ENCODE measurements at places on chromosomes 7 and 10. TPM values are rescaled to one million over a fixed set of nuclear protein-coding genes. Genes with fewer than 3 reads are reported as not detected.
A peak's percentile ranks its signal among the peaks of the same experiment; 100 is the strongest.

DNA sequence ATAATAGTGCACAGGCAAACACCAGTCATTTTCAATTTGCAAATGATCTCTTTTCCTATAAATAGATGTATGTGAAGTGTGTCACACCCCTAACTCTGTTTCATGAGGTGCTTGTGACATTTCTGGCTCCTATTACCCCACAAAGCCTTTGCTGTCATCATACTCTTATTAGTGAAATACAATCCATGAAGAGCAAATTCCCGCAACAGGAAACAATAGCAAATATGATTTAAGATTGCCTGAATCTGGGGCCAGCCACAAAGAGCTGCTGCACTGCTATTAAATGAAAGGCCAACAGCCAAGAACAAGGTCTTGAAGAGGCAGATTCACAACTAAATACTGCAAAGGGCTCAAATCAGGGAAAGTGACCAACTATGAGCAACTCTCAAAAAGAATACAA is 96.3 kb upstream of the CAV2 start:
- no peak overlapping the region for H3K4me3 ChIP-seq
- no peak for DNase-seq
- H3K27me3 ChIP-seq = no peaks in the 10 kb centered on the region
- H3K27ac ChIP-seq = peak overlapping the region; percentile 44
- H3K4me1 ChIP-seq = peaks cover 55% of the 10 kb centered on the region

DNA sequence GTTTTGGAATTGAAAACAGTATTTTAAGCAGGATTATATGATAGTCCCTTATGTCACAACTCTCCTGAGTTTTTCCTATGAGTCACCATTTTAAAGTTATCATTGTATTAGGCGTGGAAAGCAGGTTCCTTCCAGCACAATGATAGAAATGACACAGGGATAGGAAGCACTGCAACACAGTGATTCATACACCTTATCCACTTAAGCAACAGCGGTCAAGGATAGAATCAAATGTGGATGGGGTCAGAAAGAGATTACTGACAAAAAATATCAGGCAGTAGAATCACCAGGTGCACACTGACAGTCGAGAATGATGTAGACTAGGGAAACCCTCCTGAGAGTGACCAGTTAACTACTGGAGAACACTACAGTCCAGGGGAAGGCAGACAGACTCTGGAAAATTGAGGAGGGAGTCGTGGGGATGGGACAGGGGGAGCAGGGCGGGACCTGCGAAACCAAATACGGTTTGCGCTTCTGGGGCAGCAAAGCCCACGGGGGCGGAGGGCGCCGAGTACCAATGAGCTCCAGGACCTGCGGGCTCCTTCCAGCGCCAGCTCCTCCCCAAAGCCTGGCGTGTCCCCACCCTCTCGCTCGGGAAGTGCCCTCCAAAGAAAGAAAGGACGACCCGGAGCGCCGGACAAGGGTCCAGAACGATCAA is 479 bp downstream of the PNPLA8 start:
- H3K27me3 ChIP-seq = no peaks in the 10 kb centered on the region
- no peaks in the 10 kb centered on the region for H3K36me3 ChIP-seq
- H3K4me3 ChIP-seq = peak overlapping the region; percentile 84
- H3K27ac ChIP-seq = peak overlapping the region; percentile 98
- peak; percentile 86 for DNase-seq

Gene CPA1
- total RNA-seq = not detected

DNA sequence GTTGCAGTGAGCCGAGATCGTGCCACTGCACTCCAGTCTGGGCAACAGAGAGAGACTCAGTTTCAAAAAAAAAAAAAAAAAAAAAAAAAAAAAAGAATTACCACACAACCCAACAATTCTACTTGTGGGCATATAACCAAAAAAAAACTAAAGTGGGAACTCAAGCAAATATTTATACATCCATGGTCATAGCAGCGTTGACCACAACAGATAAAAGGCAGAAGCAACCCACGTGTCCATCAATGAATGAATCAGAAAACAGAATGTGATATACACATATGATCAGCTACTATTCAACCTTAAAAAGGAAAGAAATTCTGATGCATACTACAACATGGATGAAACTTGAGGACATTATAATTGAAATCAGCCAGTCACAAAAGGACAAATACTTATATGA is 179.3 kb upstream of the NEBL start:
- H3K4me1 ChIP-seq = peaks cover 16% of the 10 kb centered on the region
- DNase-seq = no peak
- H3K36me3 ChIP-seq = no peaks in the 10 kb centered on the region

DNA sequence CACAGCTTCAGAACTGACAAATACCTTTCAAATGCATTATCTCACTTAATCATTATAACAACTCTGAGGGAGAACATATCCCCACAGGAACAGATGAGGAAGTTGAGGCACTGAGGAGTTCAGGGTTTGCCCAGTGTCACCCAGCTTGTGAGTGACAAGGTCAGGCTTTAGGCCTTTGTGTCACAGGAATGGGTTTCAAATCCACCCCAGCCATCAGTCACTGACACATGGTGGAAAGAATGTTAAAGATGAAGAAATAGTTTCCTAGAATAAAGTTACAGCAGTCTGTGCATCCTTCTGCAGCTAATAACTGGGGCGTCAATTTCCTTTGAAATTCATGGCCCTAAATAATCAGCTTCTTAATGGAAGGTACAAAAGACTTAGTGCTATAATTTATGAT is 37.8 kb downstream of the SGCE start:
- no peak overlapping the region for H3K27ac ChIP-seq
- H3K36me3 ChIP-seq = no peaks in the 10 kb centered on the region
- H3K4me3 ChIP-seq = no peak overlapping the region
- no peak for DNase-seq
- no peaks in the 10 kb centered on the region for H3K27me3 ChIP-seq
- H3K4me1 ChIP-seq = peaks cover 17% of the 10 kb centered on the region

- H3K4me3 ChIP-seq = no peak overlapping the region
- no peak overlapping the region for H3K27ac ChIP-seq
- DNase-seq = no peak
- no peaks in the 10 kb centered on the region for H3K4me1 ChIP-seq
These were observed 211.4 kb upstream of the MDFIC start for GRCh38 chr7:114710499-114710898.

Gene CRYGN
- total RNA-seq = 0.41 TPM

DNA sequence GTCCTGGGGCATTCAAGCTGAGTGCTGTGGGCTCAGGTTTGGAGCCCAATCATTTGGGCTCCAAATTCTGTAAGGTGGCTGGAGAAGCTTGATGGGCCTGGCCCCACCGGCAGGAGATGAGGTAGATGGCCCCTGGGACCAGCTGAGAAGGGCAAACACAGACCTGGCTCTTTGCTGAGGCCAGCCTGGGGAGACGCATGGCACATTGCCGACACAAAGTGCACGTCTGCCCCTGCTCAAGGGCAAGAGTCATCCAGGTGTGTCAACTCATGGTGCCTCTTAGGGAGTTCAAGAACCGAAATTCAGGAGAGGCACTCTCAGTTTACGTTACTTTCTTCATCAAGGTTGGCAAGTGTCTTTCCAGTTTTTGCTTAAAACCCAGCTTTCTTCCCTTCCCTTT is 227.5 kb downstream of the LRMDA start:
- no peaks in the 10 kb centered on the region for H3K27me3 ChIP-seq
- peaks cover 43% of the 10 kb centered on the region for H3K4me1 ChIP-seq
- no peak overlapping the region for H3K4me3 ChIP-seq
- H3K36me3 ChIP-seq = no peaks in the 10 kb centered on the region

GRCh38 chr10:119754085-119754484 is 28.2 kb downstream of the INPP5F start:
- H3K4me1 ChIP-seq = peaks cover 12% of the 10 kb centered on the region
- H3K27ac ChIP-seq = no peak overlapping the region
- peaks cover 6% of the 10 kb centered on the region for H3K36me3 ChIP-seq

- H3K27ac ChIP-seq = peak overlapping the region; percentile 61
- no peaks in the 10 kb centered on the region for H3K36me3 ChIP-seq
- peaks cover 64% of the 10 kb centered on the region for H3K4me1 ChIP-seq
- H3K27me3 ChIP-seq = no peaks in the 10 kb centered on the region
These were observed 35.0 kb downstream of the INPP5A start for GRCh38 chr10:132572545-132572937.

GRCh38 chr10:119849031-119849789 is 23.4 kb downstream of the MCMBP start:
- no peak for DNase-seq
- H3K27me3 ChIP-seq = no peaks in the 10 kb centered on the region
- peaks cover 7% of the 10 kb centered on the region for H3K4me1 ChIP-seq
- H3K4me3 ChIP-seq = no peak overlapping the region
- H3K36me3 ChIP-seq = peaks cover 95% of the 10 kb centered on the region

Gene ARHGAP19
- 4.2 TPM for total RNA-seq

DNA sequence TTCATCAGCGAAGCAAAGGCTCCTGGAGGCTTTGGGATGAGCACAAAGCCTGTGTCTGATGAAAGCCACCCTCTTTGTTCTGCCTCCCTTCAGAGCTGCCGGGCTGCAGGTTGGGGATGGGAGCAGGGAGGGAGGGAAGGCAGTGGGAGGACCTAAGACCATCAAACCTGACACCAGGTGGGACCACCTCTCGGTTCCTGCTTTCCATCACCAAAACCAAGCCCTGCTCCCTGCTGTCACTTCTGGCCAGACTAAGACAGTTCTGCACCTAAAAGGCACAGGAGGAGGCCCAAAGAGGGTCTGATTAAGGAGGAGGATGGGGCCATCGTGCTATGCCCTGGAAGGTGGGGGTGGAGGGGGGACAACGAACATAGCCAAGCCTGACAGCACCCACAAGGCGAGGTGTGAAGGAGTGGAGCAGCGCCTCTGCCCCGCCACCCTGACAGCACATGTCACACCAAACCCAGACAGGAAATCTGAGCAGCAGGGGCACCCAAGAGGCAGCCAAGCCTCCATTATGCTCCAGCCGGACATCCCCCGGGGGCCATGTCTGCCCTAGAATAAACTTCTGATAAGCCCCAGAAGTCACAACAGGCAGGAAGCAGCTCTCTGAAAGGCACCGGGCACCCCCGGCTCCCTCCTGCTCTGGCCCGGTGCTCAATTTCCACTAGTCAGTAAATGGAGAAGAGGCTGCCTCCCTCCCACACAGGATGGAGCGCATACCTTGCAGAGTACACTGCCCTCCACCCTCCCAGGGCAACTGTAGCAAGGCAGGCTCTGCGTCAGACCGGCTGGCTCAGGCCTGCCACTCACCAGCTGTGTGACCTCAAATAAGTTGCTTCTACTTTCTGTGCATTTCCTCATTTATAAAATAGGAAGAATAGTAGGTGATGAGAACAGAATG is 48.9 kb downstream of the DLG5 start:
- no peaks in the 10 kb centered on the region for H3K36me3 ChIP-seq
- peaks cover 62% of the 10 kb centered on the region for H3K4me1 ChIP-seq
- DNase-seq = peak; percentile 28
- H3K27me3 ChIP-seq = no peaks in the 10 kb centered on the region
- no peak overlapping the region for H3K27ac ChIP-seq

DNA sequence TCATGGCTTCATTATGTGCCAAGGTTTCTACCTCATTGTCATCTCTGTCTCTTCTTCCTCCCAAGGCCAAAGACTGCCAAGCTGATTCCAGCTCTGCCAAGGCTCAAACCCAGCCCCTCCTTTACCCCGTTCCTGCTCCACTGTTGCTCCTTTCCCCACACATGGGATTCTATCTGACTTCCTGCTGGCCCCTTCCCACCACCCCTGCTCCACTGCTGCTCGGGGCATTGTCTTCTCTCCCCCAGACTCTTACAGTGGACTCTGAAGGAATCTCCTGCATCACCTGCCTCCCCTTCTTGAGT is 86.3 kb downstream of the COBL start:
- H3K4me3 ChIP-seq = no peak overlapping the region
- H3K4me1 ChIP-seq = peaks cover 16% of the 10 kb centered on the region
- H3K36me3 ChIP-seq = no peaks in the 10 kb centered on the region
- H3K27me3 ChIP-seq = peaks cover 6% of the 10 kb centered on the region

Gene SFMBT2
- 11.0 TPM for total RNA-seq

GRCh38 chr7:48011323-48011722 is 17.6 kb downstream of the SUN3 start:
- peaks cover 14% of the 10 kb centered on the region for H3K27me3 ChIP-seq
- no peak for DNase-seq
- no peak overlapping the region for H3K4me3 ChIP-seq
- no peaks in the 10 kb centered on the region for H3K36me3 ChIP-seq
- H3K27ac ChIP-seq = no peak overlapping the region
- no peaks in the 10 kb centered on the region for H3K4me1 ChIP-seq

Gene OR9A2
- not detected for total RNA-seq

DNA sequence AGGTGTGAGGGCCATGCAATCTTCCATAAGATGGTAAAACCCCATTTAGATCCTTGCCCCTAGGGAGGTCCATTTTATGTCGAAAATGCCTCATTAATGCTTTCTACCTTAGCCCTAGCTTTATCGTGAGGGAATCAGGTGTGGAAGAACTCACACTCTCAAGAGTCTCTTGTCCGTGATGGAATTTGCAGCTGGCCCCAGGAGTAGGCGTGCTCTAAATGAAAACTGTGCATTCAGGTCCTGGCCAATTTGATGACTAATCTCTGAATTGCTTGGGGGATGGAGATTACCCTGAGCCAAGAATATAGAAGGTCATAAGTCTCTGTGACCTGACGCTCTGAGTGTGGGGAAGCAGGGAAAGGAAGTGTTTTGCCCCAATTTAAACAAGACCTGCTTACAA is 6.6 kb downstream of the C10orf90 start:
- no peak overlapping the region for H3K4me3 ChIP-seq
- H3K4me1 ChIP-seq = peaks cover 9% of the 10 kb centered on the region
- peak overlapping the region; percentile 73 for H3K27ac ChIP-seq
- peaks cover 14% of the 10 kb centered on the region for H3K27me3 ChIP-seq
- H3K36me3 ChIP-seq = no peaks in the 10 kb centered on the region

GRCh38 chr7:157619753-157620525 is 283.1 kb downstream of the DNAJB6 start:
- H3K27ac ChIP-seq = no peak overlapping the region
- H3K4me3 ChIP-seq = no peak overlapping the region
- no peaks in the 10 kb centered on the region for H3K36me3 ChIP-seq
- H3K4me1 ChIP-seq = no peaks in the 10 kb centered on the region
- peaks cover 52% of the 10 kb centered on the region for H3K27me3 ChIP-seq
- DNase-seq = no peak

DNA sequence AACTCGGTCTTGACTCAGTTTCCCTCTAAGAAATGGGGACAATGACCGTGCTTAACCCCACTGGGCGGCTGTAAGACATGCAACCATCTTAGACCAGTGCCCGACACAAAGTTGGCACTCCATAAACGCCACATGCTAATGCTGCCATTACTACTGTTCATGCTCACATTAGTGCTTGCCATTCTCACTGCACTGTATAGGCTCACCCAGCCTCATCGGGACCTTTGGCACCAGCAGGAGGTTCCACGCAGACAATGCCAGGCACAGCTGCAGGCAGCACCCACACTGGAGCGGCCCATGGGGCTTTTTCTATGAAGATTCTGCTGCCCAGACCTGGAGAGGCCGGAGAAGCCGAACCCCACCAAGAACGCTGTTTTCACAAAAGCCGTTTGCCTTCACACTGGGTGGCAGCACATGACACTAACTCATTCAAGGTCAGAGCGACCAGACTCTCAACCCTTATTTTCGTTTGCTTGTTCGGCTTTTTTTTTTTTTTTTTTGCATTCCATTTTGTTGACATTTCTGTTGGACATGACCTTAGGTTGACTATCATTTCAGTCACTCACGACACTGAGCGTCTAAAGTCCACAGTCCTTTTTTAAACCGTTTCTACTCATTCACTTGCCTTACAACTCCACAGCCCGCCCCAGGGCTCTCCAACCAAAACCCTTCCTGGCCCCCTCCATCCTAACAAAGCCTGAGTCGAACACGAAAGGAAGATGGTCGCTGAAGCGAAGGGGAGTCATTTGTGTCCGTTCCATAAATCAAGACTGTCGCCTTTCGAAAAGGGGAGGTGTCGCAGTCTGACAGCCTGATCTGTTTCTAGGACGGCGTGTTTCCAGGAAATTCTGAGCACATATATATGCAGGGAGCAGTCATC is 124.4 kb upstream of the RNF32 start:
- no peak overlapping the region for H3K4me3 ChIP-seq
- H3K4me1 ChIP-seq = no peaks in the 10 kb centered on the region
- no peak overlapping the region for H3K27ac ChIP-seq
- no peak for DNase-seq
- H3K36me3 ChIP-seq = no peaks in the 10 kb centered on the region

Measured in left ventricle myocardium inferior (tissue), 1 donor.